Activated CD8-positive, alpha-beta memory T cell treated with anti-CD3 and anti-CD28 coated beads, Interleukin-2, amount 10 ng/mL, durations not matched to agents 7 days and 5 days (primary cell): ENCODE measurements at places on chromosomes 12 and 14. TPM values are rescaled to one million over a fixed set of nuclear protein-coding genes. Genes with fewer than 3 reads are reported as not detected.
A peak's percentile ranks its signal among the peaks of the same experiment; 100 is the strongest.

GRCh38 chr12:9381619-9382018, 173.4 kb upstream of the PZP start:
- no peak for DNase-seq
- no peaks in the 10 kb centered on the region for H3K27me3 ChIP-seq
- no peaks in the 10 kb centered on the region for H3K36me3 ChIP-seq
- no peak overlapping the region for H3K4me3 ChIP-seq
- H3K4me1 ChIP-seq = peaks cover 4% of the 10 kb centered on the region

DNA sequence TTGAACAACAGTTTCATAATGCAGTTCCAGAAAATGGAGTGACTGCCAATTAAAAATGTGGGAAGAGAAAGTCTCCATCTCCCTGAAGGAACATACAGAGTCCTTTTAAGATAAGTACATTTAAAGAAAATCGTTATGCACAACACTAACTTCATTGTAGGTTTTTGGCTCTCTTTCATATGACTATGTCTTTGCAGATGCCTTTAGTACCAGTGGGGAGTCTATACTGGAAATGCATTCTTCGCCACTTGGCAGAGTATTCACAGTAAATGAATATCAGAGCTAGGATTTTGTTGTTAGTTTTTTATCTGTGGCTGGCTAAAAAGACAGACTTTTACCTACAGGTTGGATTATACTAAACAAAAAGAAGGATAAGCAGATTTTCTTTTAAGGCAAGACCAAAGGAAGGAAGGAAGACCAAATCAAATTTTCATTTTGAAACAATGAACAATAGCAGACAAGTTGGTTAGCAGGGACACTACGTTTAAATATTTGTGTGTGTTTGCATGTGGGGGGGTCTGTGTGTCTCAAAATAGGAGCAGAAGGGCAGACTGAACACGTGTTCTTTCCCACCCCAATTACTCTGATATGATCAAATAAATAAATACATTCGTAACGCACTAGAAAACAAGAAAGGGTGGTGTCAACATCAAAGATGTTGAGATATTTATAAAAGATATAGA, 124.5 kb downstream of the BTG1 start:
- H3K36me3 ChIP-seq = peaks cover 3% of the 10 kb centered on the region
- no peak overlapping the region for H3K27ac ChIP-seq
- H3K4me1 ChIP-seq = peaks cover 4% of the 10 kb centered on the region
- no peak overlapping the region for H3K4me3 ChIP-seq
- no peaks in the 10 kb centered on the region for H3K27me3 ChIP-seq
- DNase-seq = no peak

DNA sequence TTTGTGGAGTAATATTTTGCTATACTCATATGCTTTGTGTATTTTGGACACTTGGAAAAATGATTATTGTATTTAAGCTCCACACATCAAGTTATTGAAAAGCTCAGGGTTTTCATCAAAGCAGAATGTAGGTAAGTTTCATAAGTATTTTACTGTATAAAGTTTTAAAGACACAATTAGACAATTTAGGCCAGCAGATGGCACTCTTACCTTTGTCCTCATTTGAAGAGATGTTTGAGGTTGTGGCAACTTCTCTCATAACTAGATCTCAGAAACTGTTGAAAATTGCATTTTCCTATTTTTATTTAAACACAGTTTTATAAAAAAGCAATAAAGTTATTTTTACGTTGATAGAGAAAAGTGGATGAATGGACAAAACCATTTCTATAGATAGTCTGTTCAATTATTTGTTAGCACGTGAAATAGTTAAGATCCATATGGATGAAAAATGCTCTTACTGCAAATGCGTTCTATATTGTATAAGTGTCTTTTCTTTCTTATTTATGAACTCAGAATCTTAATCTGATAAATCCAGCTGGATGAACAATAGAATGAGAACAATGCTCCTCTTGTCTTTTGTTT, 300.0 kb downstream of the AEBP2 start:
- no peak overlapping the region for H3K27ac ChIP-seq
- H3K4me1 ChIP-seq = no peaks in the 10 kb centered on the region
- peak; percentile 47 for DNase-seq
- no peaks in the 10 kb centered on the region for H3K36me3 ChIP-seq

PAX9 gene
- total RNA-seq = not detected

- H3K4me1 ChIP-seq = peaks cover 2% of the 10 kb centered on the region
- no peaks in the 10 kb centered on the region for H3K36me3 ChIP-seq
- no peak for DNase-seq
- no peaks in the 10 kb centered on the region for H3K27me3 ChIP-seq
- no peak overlapping the region for H3K27ac ChIP-seq
Observed at GRCh38 chr14:57818511-57818910, 47.4 kb downstream of the SLC35F4 start.

- no peaks in the 10 kb centered on the region for H3K27me3 ChIP-seq
- no peaks in the 10 kb centered on the region for H3K4me1 ChIP-seq
- no peak overlapping the region for H3K27ac ChIP-seq
Observed at GRCh38 chr12:16027002-16027401, 115.9 kb downstream of the DERA start.

- H3K4me3 ChIP-seq = no peak overlapping the region
- peaks cover 30% of the 10 kb centered on the region for H3K36me3 ChIP-seq
- no peaks in the 10 kb centered on the region for H3K4me1 ChIP-seq
- no peak for DNase-seq
- no peak overlapping the region for H3K27ac ChIP-seq
Observed at GRCh38 chr14:64137657-64138290, 156.4 kb downstream of the ESR2 start.
